ENCODE measurements at places on chromosomes 11 and 22.

GRCh38 chr11:95175818-95176380 lies 55.1 kb downstream of the SESN3 start:
- DNase-seq, result no peak

- DNase-seq, result no peak
Measured at GRCh38 chr11:122754553-122755322, 83.6 kb upstream of the CRTAM start.

GRCh38 chr11:77267962-77268361 lies 33.5 kb downstream of the GDPD4 start:
- no peak for DNase-seq

GRCh38 chr22:43230971-43231723 lies 44.2 kb upstream of the TTLL12 start:
- DNase-seq, result no peak

GRCh38 chr11:95863486-95864140 lies 60.3 kb downstream of the MTMR2 start:
- DNase-seq, result no peak

GRCh38 chr11:2563213-2564007 lies 118.6 kb downstream of the KCNQ1 start:
- no peak for DNase-seq

- no peak for DNase-seq
Measured at GRCh38 chr11:67274768-67275605, 8.7 kb downstream of the GRK2 start.

- no peak for DNase-seq
Measured at GRCh38 chr11:8071616-8072581, 9.1 kb upstream of the TUB start.

GRCh38 chr11:119352857-119353260 lies 6.4 kb upstream of the MFRP start:
- DNase-seq, result no peak
